ENCODE measurements at places on chromosomes 7 and 10. TPM values are rescaled to one million over a fixed set of nuclear protein-coding genes. Genes with fewer than 3 reads are reported as not detected.

DNA sequence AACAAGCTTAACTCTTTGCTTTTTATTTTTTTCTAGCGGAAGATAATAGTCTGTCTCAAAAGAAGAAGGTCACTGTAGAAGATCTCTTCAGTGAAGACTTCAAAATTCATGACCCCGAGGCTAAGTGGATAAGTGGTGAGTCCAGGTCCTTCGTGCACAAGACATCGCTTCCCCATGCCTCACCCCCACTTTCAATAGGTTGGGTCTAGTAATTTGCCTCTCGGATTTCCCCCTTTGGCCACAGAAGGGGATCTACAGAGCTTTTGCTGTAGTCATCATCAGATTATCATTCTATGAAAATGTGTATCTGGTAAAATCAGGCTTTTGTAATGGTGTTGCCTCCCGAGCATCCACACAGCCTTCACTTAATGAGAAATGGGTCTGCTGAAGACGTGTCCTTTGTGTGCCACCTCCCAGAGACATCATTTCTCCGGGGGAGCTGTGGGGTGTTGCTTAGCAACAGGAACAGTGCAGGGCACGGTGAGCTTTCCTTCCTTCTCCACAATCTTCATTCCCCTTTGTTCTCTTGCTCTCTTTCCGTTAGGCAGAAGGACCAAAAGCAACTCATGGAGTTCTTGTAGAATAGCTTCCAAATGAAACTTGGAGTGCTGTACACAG, 422.8 kb downstream of the DPP6 start:
- no peak overlapping the region for H3K4me3 ChIP-seq
- no peaks in the 10 kb centered on the region for H3K36me3 ChIP-seq
- no peaks in the 10 kb centered on the region for H3K27me3 ChIP-seq
- no peak overlapping the region for H3K27ac ChIP-seq

- no peaks in the 10 kb centered on the region for H3K36me3 ChIP-seq
- H3K4me3 ChIP-seq, result no peak overlapping the region
- no peaks in the 10 kb centered on the region for H3K4me1 ChIP-seq
These were observed 91.3 kb downstream of the IMMP2L start for GRCh38 chr7:111470998-111471397.

DNA sequence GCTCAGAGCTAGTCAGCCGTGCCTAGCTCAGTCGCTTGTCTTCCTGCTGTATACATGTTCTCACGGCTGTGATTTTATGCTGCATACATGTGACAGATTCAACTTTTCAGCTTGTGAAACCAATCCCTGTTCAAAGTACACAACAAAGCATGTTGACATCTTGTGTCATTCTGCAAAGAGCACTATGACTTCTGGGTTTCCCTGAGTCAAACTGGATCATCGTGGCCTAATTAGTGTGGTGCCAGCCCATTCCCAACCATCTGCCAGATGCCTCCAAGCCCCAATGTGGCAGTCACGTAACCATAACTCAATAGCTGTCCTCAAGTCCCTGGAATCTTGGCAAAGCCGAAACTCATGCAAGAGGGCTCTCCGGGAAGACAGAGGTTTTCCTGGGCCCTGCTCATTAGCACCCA, 144.8 kb downstream of the MYOF start:
- H3K36me3 ChIP-seq, result no peaks in the 10 kb centered on the region
- H3K27ac ChIP-seq, result no peak overlapping the region
- no peaks in the 10 kb centered on the region for H3K4me1 ChIP-seq
- no peaks in the 10 kb centered on the region for H3K27me3 ChIP-seq

The PSMA2 gene
- total RNA-seq, result 55.6 TPM
